NCI-H1436 (cell line): ENCODE measurements at places on chromosomes 7 and 10.

DNA sequence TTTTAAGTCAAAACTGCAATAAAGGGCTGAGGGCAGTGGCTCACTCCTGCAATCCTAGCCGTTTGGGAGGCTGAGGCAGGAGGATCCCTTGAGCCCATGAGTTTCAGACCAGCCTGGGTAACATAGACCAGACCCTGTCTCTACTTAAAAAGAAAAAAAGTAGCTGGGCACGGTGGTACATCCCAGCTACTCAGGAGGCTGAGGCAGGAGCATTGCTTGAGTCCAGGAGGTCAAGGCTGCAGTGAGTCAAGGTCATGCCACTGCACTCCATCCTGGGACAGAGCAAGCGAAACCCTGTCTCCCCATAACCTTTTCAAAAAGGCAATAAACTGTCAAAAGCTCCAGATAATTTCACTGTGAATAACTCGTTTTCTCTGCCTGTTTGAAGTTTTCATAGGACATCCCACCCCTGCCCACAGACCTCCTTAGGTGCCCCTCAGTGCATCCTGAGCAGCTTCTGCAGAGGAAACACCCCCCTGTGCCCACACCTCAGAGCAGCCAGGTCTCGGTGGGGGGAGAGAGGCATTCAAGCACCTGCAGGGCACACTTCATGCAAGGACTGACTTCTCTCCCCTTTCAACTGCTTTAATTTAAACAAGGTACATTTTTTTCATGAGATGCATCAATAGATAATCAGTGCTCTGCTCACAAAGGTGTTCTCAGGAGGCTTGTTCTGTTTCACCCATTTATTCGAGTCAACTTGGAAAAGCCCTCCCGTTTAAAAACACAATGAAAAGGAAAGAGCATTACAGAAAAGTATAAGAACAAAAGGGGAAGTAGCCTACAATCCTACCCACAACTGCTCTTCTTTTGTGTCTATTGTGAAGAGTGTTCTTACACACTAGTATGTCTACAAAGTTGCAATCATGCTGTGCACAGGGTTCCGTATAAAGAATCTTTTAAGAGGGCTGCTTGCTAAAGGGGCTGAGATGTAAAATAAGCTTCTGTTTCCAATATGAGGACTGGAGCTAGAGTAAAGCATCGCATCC is 104.9 kb downstream of the KMT2E start:
- DNase-seq = no peak

DNA sequence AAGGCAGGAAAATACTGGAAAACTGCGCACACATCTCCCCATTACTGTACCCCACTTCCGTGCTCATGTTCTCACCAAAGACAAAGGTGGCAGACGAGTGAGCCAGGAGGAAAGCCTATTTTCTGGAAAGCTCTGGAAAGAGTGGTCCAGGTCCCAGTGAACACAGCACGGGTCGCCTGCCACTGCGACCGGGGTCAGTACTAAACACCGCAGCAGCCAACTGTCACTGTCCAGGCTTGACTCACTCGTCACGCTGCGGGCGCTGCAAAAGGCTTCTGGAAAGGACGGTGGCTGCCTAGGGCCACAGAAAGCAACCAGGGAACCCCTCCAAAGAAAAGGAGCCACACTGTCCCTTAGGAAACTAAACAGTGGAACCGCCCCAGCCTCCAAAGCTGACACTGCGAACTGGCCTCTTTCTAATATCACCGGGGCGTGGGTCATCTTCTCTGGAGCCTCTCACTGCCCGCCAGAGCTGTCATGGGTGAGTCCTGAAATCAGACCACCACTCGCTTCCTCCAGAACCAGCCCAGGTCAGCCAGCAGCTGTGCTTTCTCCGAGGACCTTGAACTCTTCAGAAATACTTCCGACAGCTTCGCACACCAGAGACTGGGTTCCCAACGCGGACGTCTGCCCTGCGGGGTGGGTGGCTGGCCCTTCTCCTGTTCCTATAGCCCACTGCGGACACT is 4.0 kb downstream of the RADIL start:
- no peak for DNase-seq

- peak; percentile 68 for DNase-seq
Observed at GRCh38 chr10:110893559-110894179, 21.9 kb downstream of the PDCD4 start.

DNA sequence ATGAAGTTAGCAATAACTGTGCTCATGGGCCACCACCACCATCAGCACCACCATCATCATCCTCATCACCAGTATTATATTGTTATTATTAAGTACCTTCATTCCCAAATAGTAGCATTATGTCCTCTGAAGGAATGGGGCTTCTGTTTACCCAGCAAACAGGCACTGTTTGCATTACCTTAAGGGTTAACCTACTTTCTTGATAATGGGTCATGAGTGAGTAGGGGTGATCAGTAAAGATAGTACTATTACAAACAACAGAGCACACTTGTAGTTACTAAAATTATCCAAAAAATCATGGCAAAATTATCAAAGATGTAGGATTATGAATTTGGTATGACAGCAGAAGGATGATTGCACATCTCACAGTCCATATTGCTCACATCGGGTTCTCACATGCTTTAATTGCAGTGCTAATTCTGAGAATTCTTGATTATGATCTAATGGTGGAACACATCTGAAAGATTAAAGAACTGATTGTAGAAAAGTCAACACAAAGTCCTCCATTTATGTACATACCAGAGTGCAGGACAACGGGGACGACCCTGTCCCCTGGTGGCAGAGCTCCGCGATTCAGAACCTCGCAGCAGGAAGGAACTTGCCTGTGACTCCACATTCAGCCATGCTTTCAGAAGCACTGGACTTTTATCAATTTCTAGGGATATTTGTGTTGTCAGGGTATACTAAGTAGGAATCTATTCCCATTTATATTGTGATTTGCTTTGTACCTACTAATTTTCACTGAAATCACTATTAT is 31.0 kb downstream of the PDE1C start:
- no peak for DNase-seq

DNA sequence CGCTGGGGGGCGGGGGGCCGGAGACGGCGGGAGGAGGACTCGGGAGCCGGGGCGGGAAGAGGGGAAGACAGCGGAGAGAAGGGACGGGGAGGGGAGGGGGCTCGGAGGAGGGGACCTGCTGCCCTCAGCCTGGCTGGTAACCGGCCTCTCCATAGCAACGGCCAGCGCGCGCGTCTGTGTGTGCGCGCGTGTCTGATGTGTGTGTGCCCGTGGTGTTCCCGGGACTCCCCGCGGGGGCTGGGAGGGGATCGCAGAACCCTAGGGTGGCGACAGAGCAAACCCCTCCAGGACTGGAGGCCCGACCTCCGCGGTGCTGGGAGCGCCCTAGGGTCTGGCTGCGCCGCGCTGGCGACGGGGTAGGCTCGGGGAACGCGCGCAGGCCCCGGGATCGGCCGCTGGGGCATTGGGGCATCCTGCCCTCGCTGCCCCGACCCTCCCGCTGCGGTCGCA is 356.3 kb downstream of the DNAJB6 start:
- DNase-seq = no peak

- DNase-seq = no peak
Observed at GRCh38 chr10:98610301-98610700, 163.6 kb upstream of the HPS1 start.

GRCh38 chr7:8585591-8585990 is 152.2 kb downstream of the NXPH1 start:
- DNase-seq = no peak

GRCh38 chr10:29746080-29746797 is 111.5 kb upstream of the SVIL start:
- no peak for DNase-seq

- no peak for DNase-seq
Observed at GRCh38 chr10:26090026-26090425, 126.5 kb upstream of the GAD2 start.

DNA sequence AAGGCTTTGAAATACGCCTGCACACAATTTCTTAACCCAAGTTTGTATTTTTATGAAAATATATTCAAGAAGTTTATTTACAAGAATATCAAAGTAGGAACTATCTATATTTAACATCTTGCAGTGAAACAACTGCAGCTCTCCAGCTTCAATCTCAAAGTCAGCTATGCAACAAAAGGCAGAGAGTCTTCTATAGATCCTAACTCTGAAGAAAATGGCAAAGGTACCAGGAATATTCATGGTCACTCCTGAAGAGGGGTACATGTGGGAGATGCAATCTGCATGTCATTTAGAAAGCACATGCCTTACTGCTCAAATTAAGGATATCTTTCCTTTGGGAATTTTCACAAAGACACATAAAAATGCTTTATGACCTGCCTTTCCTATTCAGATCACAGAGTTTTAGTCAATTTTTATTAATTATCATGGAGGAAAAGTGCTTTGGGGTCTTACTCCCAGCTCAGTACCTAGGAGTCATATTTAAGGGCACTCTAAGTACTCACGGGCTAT is 1.5 kb downstream of the ANK3 start:
- DNase-seq = no peak

- DNase-seq = no peak
Observed at GRCh38 chr7:68821846-68822245, 776.4 kb upstream of the AUTS2 start.

GRCh38 chr7:1540776-1541271 is 10.3 kb downstream of the MAFK start:
- DNase-seq = no peak

GRCh38 chr7:146053492-146053891 is 63.1 kb upstream of the CNTNAP2 start:
- no peak for DNase-seq

GRCh38 chr7:148464947-148465346 is 125.6 kb upstream of the C7orf33 start:
- no peak for DNase-seq

DNA sequence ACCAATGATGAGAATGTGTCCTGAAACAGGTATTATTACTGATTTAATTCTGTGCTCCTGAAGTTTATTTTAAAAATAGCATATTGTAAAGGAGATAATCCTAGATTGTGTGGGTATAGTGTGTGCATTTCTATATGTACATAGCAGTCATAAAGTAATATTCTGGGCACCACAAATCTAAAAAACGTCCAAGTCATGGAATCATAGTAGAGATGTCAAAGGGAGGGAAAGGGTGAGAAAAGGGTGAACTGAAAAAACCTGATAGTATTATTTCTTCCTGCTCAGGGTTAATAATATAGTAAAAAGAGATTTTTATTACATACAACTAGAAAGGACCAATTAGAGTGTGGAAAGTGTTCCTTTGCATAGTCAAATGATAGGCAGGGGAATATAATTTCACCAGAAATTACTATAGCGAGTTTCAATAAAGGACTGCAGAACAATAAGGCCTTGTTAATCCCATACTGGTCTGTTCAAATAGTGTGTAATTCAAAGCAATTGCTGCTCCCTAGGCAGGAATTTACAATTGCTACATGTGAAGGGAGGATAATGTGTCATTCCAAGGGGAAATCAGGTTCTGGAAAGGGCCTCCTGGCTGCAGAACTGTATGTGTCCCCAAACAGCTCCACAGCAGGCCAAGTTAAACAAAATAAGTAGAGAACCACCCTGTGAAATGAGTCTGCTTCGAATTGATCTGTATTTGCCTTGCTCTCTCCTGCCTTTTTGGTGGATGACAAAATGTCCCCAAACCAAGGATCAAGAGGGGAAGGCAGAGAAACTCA is 42.5 kb upstream of the KMT2E start:
- DNase-seq = no peak

- peak; percentile 6 for DNase-seq
Observed at GRCh38 chr10:70337201-70337651, 45.2 kb downstream of the LRRC20 start.

- no peak for DNase-seq
Observed at GRCh38 chr10:98577168-98577567, 130.4 kb upstream of the HPS1 start.
